ENCODE measurements at places on chromosomes 7 and 10. TPM values are rescaled to one million over a fixed set of nuclear protein-coding genes. Genes with fewer than 3 reads are reported as not detected.

UTF1 gene
- not detected for total RNA-seq

- no peak for DNase-seq
Measured at GRCh38 chr7:105102557-105103352, 88.8 kb downstream of the KMT2E start.

SH2D4B gene
- total RNA-seq = not detected

DNA sequence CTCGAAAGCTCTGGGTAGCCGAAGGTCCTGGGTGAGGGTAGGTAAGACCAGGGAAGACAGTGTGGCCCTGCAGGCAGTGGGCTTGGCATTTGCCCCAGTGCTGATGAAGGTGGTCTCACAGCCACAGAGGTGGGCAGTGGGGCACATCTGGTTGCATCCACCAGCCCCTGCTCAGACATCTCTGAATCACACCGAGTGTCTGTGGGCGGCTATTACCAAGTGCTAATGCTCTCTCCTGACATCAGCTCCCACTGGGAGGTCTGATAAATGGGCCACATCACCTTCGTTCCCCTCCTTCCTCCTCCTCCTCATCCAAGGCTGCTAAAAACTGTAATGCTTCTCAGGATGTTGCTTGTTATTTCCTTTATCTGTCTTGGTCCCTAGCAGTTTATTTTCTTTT lies 330.9 kb upstream of the COBL start:
- no peak for DNase-seq

RNF148 gene
- total RNA-seq = 2.2 TPM

TMEM273 gene
- not detected for total RNA-seq

SLC29A3 gene
- 0.58 TPM for total RNA-seq

DNA sequence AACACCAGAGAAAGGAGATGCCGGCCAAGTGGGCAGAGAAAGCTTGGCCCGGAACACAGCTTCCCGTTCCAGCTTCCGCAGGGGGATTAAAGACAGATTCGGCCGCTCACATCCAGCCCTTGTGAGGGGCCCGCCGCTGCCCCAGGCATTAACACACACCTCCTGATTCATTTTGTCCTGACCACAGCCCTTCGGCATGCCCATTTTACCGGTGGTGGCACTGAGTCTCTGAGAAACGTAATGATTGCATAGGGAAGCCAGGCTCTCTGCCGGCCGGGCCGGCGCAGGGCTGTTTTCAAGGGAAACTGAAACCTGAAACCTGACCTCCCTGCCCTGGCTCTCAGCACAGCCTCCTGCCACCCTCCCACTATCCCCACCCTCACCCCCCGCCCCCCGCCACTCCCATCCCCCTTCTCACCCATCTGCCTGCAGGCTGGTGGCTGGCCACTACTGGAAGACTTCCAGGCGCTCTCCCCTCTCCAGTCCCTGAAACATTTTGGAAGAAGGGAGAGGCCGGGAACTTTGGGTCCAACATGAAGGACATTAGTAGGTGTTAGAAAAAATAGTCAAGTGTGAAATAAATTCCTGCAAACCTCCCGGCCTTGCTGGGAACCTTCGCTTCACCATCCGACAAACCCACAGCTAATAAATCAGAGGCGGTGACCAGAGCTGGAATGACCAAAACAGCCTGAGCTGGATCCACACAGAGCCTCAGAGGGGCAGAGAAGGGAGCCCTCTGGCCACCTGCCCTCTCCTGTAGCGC lies 83.5 kb upstream of the CUX1 start:
- DNase-seq = no peak

CHAT gene
- total RNA-seq = not detected

GRCh38 chr10:7075851-7076250 lies 335.0 kb downstream of the SFMBT2 start:
- DNase-seq = no peak

- no peak for DNase-seq
Measured at GRCh38 chr7:132537456-132538145, 38.7 kb downstream of the PLXNA4 start.

DNA sequence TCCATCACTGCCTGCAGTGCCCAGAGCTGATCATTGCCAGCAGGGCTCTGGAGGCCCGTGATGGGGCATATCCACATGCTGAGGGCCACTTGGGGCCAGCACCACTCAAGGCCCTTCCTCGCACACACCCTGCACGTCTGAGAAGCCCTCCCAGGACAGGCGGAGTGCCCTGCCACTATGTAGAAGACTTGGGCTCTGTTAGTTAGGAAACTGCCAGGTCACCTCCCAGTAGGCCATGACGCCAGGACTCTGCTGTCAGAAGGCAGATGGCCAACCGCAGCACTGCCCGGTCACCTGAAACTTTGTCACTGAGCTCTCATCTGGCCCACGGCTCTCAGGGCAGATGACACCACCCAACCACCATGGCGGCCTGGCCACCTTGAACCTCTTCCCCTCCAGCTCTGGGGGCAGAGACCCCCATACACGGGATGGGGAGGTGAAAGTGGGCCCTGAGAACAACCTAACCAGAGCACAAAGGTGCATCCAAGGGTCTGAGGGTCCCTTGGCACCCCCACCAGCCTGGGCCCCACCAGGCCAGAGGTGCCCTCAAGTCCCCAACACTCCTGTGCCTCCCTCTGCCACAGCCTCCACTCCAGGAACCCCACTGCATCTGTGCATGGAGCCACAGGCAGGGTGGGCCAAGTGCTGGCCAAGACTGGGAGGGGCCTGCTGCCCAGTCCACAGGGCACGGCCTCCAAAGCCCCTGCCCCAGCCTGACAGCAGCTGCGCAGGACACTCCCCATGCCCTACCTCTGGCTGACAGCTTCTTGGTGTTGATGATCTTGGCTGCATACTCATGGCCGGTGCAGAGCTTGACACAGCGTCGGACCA lies 41.8 kb downstream of the CAMK2B start:
- no peak for DNase-seq
